SK-N-MC (cell line): ENCODE measurements at places on chromosomes 6 and 20.

DNA sequence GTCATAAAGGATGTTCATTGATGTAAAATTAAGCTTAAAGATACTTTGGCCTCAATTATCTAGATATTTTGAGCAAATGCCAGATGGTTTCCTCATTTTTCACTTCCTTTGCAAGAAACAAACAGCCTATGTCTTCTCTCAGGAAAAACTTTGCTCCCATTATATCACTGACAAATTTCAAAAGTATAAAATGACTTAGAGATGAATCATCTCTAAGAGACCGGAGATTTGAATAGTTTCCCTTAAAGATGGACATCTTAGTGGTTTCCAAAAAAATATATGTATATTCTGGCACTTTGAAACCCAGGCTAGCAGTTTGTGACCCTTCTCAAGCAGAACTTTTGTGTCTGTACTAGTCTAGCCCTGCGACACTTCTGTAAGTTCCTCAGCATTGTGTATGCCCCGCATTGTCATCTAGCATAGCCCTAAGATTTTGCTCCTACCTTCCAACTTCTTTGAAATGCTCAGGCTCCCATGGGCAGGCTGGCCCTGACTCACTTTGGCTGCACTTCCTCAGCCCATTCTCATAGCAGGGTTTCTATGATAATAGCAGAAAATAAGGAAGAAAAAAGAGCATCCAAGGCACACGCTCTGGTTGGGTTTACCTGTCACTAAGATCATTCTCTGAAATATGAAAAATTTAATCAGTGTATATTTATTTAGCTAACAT is 25.7 kb upstream of the POU3F2 start:
- DNase-seq = no peak

DNA sequence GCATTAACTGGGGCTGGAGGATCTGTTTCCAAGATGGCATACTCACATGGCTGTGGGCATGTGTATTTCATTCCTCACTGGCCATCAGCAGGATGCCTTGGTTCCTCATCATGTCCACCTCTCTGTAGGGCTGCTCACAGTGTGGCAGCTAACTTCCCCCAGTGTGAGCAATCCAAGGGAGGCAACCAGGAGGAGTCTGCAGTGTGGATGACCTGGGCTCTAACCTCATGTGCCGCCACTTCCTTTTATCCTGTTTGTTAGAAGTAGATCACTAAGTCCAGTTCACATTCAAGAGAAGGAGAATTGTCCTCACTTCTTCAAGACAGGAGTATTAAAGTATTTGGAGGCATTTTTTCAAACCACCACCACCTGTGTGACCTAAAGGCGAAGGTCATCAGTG is 54.4 kb downstream of the MTHFD1L start:
- no peak for DNase-seq

- DNase-seq = no peak
These were observed 190.9 kb upstream of the SLC24A3 start for GRCh38 chr20:19021406-19022117.

GRCh38 chr6:36608788-36609563 is 14.8 kb downstream of the SRSF3 start:
- DNase-seq = no peak

DNA sequence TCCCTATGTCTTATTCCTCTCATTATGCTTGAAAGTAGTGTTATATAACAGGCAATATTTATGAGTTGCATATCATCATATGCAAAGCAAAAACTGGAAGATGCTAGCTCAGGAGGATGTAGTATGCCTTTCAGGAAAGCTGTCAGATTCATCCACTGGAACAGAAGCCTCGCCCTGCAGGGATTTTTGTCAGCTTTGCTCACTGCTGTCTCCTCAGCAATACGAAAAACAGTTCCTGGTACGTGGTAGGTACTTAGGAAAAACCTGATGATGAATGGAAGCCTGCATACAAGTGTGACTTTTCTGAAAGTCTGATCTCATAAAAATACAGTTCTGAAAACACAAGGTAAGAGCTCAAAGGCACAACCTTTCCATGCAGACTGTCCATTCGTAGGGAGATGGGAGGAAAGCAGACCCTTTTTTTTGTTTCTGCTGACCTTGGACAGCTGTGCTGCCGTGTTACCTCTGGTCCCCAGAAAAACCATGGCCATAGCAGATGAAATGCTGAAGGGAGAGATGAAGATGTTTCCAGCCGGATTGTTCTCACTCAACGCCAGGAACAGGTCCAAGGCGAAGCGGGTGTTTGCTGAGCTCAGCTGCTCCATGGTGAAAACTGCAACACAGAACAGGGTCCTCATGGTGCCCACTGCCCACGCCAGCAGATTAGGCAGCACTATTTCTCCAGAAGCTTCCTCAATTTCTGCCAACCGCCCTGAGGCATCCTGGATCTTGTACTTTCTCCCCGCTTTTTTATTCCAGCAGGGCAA is 1.5 kb downstream of the SERPINB1 start:
- no peak for DNase-seq

GRCh38 chr6:117078624-117079023 is 186.7 kb upstream of the VGLL2 start:
- DNase-seq = no peak

DNA sequence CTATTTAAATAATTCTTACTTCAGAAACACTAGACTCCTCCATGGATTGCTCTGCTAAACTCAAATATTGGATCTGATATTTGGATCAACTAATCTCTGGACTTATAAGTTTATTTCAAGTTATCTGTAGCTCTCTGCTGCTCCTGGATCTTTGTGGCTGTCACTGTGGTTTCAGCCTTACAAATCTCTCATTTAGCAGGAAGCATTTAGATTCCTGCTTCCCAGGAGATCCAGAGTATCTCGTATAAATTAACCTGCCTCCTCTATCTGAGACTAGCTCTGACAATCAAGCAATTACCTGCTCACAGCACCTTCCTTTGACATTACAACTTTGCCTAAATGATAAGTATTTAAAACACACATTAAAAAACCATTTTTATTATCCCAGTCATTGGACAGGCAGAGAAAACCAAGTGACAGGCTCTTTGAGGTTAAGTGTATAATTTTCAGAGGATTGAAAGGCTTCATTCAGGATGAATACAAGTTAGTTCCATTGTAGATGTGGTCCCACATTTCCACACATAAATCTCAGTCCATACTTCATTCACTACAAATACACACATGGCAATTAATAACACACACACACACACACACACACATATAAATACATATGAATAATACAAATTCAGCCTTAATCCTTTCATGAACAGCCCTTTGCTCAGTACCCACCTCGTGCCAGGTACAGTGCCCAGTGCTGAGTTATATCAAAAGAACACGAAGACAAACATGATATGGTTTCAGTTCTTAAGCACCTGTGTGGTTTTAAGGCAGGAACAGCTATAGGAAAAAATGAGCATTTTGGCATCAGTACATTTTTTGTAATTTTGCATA is 55.5 kb upstream of the PLCB1 start:
- DNase-seq = no peak

GRCh38 chr6:42787063-42787472 is 5.2 kb downstream of the BICRAL start:
- no peak for DNase-seq
